ENCODE measurements at places on chromosomes 11 and 22. TPM values are rescaled to one million over a fixed set of nuclear protein-coding genes. Genes with fewer than 3 reads are reported as not detected.

The HMBS gene
- 61.6 TPM for total RNA-seq

The GAB4 gene
- total RNA-seq: not detected

The TNNI2 gene
- total RNA-seq: 0.46 TPM

- no peaks in the 10 kb centered on the region for H3K27me3 ChIP-seq
- H3K4me1 ChIP-seq: no peaks in the 10 kb centered on the region
- H3K36me3 ChIP-seq: no peaks in the 10 kb centered on the region
- H3K27ac ChIP-seq: no peak overlapping the region
Observed at GRCh38 chr11:120306519-120307242, 18.4 kb upstream of the TLCD5 start.

GRCh38 chr22:45329530-45329936 lies 19.8 kb downstream of the FAM118A start:
- no peaks in the 10 kb centered on the region for H3K36me3 ChIP-seq
- no peak for DNase-seq

GRCh38 chr11:17734986-17735817 lies 621 bp downstream of the KCNC1 start:
- H3K4me1 ChIP-seq: 0 out of 2 replicates have a peak, but pooled peaks cover 2% of the 10 kb centered on the region
- H3K36me3 ChIP-seq: no peaks in the 10 kb centered on the region
- no peak for DNase-seq
- H3K27me3 ChIP-seq: no peaks in the 10 kb centered on the region
- peak overlapping the region; percentile 40 for H3K4me3 ChIP-seq
- no peak overlapping the region for H3K27ac ChIP-seq

- peaks cover 9% of the 10 kb centered on the region for H3K4me1 ChIP-seq
- no peaks in the 10 kb centered on the region for H3K36me3 ChIP-seq
- H3K27me3 ChIP-seq: no peaks in the 10 kb centered on the region
- no peak for DNase-seq
- no peak overlapping the region for H3K4me3 ChIP-seq
Observed at GRCh38 chr22:44664149-44664548, 37.9 kb upstream of the PRR5 start.

DNA sequence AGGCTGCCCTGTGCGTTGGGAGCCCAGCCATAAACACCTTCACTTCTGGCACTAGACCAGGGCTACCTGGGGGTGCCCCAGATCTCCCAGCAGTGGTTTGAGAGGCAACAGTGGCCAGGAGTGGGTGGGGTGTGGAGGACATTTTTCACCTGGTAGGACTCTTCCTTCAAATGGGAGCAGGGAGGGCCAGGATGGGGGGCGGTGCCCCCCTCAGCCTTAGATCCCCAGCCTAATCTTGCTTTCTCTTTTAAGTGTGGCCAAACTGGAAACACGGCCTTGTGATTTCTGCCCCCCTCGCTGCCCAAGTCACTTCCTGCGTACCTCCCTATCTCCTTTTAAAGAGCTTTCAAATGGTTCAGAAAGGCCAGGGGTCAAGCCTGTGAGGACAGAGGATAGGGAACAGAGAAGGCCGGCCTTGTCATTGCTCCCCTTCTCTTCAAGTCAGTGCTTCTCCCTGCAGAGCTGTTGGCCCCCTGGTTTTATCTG lies 800 bp downstream of the KCNJ5 start:
- no peaks in the 10 kb centered on the region for H3K4me1 ChIP-seq
- peaks cover 16% of the 10 kb centered on the region for H3K27me3 ChIP-seq
- H3K4me3 ChIP-seq: no peak overlapping the region
- no peak overlapping the region for H3K27ac ChIP-seq

- no peak overlapping the region for H3K4me3 ChIP-seq
- H3K27ac ChIP-seq: no peak overlapping the region
- no peak for DNase-seq
- H3K27me3 ChIP-seq: no peaks in the 10 kb centered on the region
- H3K4me1 ChIP-seq: no peaks in the 10 kb centered on the region
Observed at GRCh38 chr11:74846770-74847169, 98.1 kb downstream of the RNF169 start.

DNA sequence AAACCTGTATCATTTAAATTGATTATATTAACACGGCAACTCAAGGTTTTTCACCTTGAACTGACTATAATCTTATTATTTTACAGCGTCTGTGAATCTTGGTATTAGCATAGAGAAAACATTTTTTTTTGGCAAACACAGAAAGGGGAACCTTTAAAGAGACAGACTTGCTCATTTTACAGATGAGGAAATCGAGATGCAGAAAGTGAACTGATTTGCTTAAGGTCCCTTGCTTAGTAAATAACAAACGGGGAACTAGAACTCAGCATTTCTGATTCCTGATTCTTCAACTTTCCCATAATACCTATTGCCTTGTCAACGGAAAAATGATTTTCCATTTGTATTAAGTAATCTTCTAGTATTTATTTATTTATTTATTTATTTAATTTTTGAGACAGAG lies 33.2 kb upstream of the CECR2 start:
- no peaks in the 10 kb centered on the region for H3K4me1 ChIP-seq
- H3K36me3 ChIP-seq: no peaks in the 10 kb centered on the region
- H3K27me3 ChIP-seq: no peaks in the 10 kb centered on the region
- no peak for DNase-seq

GRCh38 chr22:48157676-48158075 lies 1395.2 kb downstream of the TBC1D22A start:
- no peaks in the 10 kb centered on the region for H3K27me3 ChIP-seq
- H3K4me1 ChIP-seq: no peaks in the 10 kb centered on the region
- no peak overlapping the region for H3K27ac ChIP-seq
- no peaks in the 10 kb centered on the region for H3K36me3 ChIP-seq

DNA sequence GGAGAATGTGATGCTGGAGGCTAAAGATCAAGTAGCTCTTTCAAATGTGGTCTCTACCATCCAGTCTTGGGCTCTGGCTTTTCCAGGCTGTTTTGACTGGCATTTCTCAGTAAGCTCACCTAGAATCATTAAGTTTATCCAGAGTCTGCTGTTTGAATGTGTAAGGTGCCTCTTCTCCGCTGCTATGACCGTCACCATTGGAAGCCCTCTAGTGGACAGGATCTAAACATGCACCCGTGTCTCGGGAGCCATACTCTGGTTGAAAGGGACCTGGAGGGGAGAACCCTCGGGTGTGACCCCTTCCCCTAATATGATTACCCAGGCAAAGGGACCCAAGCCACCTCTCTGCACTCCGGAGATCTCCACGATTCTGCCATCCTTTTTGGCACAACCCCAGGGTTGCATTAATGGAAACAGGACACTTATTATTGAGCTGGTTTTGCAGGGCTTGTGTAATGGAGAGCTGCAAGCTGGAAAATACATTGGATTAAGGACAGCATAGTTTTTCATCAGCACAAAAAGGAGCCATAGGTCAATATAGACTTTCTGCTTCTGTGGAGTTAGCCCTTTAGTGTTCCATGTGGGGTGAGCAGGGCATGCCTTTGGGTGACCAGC lies 191.0 kb upstream of the LARGE1 start:
- DNase-seq: no peak
- H3K4me3 ChIP-seq: no peak overlapping the region
- H3K36me3 ChIP-seq: no peaks in the 10 kb centered on the region
- no peaks in the 10 kb centered on the region for H3K4me1 ChIP-seq
- no peak overlapping the region for H3K27ac ChIP-seq

DNA sequence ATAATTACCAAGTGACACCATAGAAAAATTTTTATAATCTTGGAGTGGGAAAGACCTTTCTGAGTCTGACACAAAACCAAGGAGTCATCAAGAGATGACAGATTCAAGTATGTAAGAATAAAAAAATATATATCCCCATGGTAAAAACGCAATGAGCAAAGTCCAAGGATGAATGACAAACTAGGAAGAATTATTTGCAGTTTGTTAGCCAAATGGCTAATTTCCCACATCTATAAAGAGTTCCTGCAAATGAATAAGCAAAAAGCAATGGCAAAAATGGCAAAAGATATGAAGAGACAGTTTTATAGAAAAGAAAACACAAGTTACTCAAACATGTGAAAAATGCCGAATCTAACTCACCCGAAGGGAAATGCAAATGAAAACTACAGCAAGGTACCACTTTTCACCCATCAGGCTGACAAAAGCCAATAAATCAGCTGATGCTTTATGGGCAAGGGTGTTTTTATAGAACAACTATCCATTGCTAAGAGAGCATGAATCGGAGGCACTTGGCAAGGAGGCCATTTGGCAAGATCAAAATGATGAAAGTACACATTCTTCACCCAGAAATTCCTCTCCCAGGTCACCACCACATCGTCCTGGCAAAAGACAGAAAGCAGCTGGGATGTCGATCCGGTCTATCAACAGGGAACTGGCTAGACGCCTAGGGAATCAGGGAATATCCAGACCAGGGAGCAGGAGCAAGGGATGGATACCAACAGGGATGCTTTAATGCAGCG lies 21.1 kb upstream of the KLHL35 start:
- H3K27ac ChIP-seq: no peak overlapping the region
- DNase-seq: no peak
- 0 out of 2 replicates have a peak, but pooled peaks cover 3% of the 10 kb centered on the region for H3K27me3 ChIP-seq
- no peaks in the 10 kb centered on the region for H3K36me3 ChIP-seq

DNA sequence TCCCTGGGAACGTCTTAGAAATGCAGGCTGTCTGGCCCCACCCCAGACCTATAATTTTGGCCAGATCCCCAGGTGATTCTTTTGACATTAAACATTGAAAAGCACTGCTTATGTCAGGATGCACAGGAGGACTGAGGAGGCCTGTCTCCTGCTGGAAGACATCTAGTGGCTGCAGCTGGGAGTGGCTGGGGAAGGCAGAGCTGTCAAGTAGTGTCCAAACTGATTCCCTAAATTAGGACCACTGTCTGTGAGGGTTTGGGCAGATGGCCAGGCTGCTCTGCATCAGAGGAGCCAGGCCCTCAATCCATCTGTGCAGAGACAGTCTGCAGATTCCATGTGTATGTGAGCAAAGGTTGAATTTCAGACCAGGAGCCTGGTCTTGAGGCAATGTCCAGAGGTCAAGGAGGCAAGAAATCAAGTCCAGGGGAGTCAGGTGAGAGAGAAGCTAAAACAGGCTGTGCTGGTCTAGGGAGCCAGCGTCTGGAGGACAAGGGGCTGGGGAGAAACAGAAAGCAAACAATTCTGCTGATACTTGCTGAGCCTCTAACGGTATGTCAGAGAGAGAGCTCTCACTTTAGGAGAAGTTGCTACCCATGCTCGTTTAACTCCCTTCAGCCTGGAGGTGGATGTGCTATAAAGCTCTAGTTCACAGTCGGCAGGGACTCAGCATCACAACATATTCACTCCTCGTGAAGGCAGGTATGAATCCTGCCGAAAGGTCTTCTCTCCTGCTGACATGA lies 15.3 kb upstream of the SYTL2 start:
- no peak overlapping the region for H3K4me3 ChIP-seq
- no peaks in the 10 kb centered on the region for H3K27me3 ChIP-seq
- DNase-seq: no peak
- H3K36me3 ChIP-seq: no peaks in the 10 kb centered on the region

DNA sequence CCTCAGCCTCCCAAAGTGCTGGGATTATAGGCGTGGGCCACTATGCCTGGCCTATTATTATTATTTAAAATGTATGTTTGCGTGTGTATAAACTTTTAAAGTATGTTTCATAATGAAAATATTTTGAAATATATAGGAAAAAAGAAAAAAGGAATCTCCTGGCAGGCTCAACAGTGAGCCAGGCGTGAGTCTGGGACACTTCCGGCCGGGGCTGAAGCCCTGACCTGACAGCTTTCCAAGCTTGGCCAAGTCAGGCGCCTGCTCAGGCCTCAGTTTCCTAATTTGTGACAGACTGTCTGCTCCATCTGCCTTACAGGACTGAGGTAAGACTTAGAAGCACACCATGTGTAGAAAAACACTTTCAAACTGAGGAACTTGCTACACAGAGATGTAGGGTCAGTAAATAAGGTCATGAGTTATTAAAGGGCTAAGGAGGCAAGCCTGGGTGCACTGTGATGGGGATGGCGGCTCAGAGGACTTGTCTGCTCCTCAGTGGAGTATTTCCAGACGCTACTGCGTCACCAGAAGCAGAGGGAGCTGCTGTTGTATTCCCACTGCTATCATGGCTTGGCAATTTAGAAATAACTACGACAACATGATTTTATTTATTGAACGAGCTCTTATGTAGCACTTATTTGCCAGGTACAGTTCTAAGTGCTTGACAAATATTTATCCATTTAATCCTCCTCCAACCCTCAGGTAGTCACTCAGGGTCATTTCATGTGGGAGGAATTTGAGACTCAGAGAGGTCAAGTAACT lies 100.1 kb downstream of the PRR5L start:
- no peaks in the 10 kb centered on the region for H3K36me3 ChIP-seq
- no peak overlapping the region for H3K27ac ChIP-seq
- H3K4me3 ChIP-seq: no peak overlapping the region
- no peaks in the 10 kb centered on the region for H3K4me1 ChIP-seq

DNA sequence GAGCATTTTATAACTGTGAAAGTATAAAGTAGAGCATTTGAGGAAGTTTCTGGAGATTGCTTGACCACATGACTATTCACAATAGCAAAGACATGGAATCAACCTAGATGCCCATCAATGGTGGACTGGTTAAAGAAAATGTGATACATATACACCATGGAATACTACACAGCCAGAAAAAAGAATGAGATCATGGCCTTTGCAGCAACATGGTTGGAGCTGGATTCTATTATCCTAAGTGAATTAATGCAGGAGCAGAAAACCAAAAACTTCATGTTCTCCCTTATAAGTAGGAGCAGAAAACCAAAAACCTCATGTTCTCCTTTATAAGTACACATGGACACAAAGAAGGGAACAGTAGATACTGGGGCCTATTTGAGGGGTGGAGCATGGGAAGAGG lies 30.3 kb downstream of the UVRAG start:
- no peak overlapping the region for H3K4me3 ChIP-seq
- H3K27me3 ChIP-seq: no peaks in the 10 kb centered on the region
- no peak for DNase-seq
- H3K27ac ChIP-seq: no peak overlapping the region
- H3K4me1 ChIP-seq: peaks cover 6% of the 10 kb centered on the region

- DNase-seq: no peak
- no peak overlapping the region for H3K27ac ChIP-seq
- H3K36me3 ChIP-seq: no peaks in the 10 kb centered on the region
- H3K4me3 ChIP-seq: no peak overlapping the region
- peaks cover 19% of the 10 kb centered on the region for H3K4me1 ChIP-seq
Observed at GRCh38 chr11:1460396-1460985, 26.1 kb downstream of the MOB2 start.

DNA sequence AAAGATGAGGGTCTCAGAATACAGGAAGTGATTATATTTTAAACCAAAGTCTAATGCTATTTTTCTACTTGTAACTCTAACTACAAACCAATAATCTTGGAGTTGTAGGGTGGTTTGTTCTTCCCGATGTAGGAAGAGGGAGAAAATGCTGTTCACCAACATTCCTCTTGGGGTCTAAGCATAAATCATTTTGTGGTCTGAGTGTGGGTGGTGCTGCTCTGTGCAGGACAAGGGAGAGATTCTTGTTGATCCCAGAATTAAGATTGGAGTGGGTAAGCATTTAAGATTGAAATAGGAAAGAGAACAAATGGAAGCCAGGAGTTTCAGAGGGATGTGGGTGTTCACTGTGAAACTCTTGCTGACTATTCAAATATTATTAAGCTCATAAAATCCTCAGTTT lies 38.6 kb upstream of the MMP13 start:
- no peak for DNase-seq
- no peak overlapping the region for H3K27ac ChIP-seq
- H3K36me3 ChIP-seq: no peaks in the 10 kb centered on the region
- H3K4me3 ChIP-seq: no peak overlapping the region
- H3K4me1 ChIP-seq: no peaks in the 10 kb centered on the region
- H3K27me3 ChIP-seq: peaks cover 3% of the 10 kb centered on the region

Measured in Panc1 (cell line).